ENCODE measurements at places on chromosomes 13 and 19.

DNA sequence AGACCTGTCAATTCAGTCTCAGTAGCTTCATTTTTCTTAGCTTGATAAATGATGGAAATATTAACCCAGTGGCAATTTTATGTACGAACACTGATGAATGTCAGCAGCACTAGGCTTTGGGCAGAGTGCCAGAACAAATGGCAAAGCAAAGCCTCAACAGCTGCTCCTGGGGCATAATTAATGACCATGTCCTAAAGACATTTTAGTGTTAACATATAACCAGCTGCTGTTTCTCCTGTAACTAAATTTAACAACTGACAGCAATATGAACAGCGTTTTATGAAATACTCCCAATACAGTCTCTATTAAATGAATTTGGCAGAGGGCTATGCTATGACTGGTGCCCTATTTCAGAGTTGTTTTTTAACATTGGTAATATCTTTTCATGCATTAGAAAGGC, 47.1 kb downstream of the ZNF568 start:
- DNase-seq, result peak; percentile 62

DNA sequence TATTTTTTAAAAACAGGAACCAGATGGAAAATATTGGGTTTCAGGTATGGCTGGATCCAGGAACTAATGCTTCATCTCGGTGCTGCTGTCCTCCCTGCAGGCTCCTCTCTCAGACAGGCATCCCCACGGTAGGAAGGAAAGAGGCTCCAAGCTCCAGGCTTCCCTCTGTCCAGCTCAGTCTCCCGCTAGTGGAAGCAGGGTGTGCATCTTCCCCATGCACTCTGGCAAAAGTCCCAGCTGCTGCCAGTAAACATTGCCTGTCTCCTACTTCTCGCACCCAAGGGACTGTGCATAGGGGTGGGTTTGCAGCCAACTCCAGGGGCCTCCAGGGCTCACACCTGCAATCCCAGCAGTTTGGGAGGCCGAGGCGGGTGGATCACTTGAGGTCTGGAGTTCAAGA, 29.2 kb downstream of the IL12RB1 start:
- no peak for DNase-seq

- DNase-seq, result peak; percentile 55
Observed at GRCh38 chr19:55068950-55069864, 6.3 kb upstream of the RDH13 start.

GRCh38 chr13:25489238-25489637, 117.5 kb downstream of the ATP8A2 start:
- DNase-seq, result peak; percentile 96

GRCh38 chr19:8938576-8938975, 71.6 kb downstream of the MUC16 start:
- DNase-seq, result no peak

- no peak for DNase-seq
Observed at GRCh38 chr13:59700281-59700680, 463.4 kb downstream of the DIAPH3 start.

- no peak for DNase-seq
Observed at GRCh38 chr13:114067886-114068651, 64.4 kb downstream of the RASA3 start.

GRCh38 chr13:113657851-113658741, at the start of gene ATP4B:
TSS of gene ATP4B (minus strand) at chr13:113658198. CDS start at chr13:113658144, 54 bp downstream.
- DNase-seq, result no peak

DNA sequence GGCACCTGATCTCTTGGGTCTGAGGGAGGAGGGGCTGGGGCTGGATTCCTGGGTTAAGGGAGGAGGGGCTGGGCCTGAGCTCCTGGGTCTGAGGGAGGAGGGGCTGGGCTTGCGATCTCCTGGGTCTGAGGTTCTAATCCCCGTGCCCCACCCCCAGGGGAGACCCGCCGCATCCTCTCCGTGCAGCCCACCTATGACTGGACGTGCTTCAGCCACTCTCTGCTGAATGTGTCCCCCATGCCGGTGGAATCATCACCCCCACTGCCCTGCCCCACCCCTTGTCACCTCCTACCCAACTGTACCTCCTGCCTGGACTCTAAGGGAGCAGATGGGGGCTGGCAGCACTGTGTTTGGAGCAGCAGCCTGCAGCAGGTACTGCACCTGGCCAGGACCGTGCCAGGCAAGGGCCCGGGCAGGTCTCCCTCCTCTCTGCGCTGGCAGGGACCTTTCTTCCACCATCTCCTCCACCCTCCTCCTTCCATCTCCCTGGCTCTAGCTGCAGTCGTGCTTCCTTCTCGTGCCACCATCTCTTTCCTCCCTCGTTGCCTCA, 27.1 kb downstream of the CNFN start:
- no peak for DNase-seq

- peak; percentile 36 for DNase-seq
Observed at GRCh38 chr19:18251587-18252369, 22.5 kb downstream of the IQCN start.

- no peak for DNase-seq
Observed at GRCh38 chr19:392375-392970, 16.5 kb downstream of the C2CD4C start.

- no peak for DNase-seq
Observed at GRCh38 chr19:8610041-8610935, at the start of gene ADAMTS10. TSS of gene ADAMTS10 (minus strand) at chr19:8610715. CDS start at chr19:8605710, 5,005 bp downstream.

DNA sequence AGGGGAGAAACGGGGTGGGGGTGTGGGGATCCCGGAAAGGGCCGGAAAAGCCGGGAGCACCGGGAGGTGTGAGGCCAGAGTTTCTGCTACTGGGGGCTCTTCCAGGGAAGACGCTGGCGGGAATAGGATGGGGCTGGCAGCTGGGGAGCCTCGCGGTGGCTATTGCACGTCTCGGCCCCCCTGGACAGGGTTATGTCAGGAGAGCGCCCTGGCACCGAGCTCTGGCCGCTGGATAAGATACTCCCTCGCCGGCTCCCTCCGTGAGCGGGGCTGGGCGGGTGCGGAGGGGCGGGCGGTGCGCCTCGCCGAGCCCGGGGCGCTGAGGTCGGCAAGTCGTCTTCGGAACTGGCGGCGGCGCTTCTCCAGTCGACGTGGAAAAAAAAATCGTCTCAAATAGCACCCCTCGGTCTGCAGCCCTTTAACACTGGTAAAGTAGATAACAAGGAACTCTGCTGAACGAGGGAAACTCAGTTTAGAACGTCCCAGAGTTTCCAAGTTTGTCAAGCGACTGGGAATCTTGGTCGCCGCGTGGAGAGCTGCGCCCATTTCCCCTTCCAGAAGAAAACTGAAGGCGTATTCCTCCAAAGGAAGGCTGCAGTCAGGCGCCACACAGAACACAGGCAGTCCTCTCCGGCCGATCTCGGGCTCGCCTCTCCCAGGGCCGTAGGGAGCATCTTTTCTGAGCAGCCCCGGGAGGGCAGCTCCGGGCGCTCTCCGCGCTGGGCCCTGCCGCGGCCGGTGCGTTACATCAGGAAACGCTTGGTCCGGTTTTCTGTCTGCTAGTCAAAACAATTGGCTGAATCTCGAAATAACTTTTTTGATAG, 115.1 kb downstream of the KCNRG start:
- DNase-seq, result no peak

- no peak for DNase-seq
Observed at GRCh38 chr13:39585219-39585618, 17.8 kb downstream of the LHFPL6 start.

DNA sequence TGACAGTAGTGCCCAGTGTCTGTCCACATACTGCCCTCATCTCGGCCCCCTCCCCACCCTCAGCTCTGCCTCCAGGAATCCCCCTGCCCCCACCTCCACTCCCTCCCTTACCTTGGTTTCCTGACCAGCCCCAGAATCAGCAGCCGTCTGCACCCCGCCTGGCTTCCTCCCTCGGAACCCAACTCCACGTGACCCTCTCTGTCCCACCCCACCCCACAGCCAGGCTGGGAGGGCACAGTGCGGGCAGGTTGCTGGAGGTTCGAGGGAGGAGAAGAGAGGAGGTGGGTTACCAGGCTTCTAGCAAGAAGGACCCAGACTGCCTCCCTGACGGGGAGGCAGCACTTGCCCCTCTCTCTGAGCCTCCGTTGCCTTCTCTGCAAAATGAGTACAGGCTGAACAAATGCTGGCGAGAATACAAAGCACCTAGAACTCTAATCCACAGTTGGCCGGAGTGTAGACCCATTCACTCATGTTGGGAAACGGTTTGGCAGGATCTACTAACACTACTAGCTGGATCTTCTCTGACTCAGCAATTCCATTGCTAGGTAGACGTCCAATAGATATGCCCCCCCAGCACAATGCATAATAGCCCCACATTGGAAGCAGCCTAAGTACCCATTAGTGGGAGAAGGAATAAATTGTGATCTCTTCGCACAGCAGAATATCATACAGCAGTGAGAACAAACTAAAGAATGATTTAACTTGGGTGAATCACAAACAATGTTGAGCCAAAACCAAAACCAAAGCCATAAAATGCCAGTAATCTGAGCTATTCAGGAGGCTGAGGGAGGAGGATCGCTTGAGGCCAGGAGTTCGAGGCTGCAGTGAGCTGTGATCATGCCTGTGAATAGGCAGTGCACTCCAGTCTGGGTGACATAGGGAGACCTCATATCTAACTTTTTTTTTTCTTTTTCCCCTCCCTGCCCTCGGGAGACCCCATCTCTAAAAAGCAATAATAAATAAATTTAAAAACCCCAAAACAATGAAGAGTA, at the start of gene RASAL3:
TSS of gene RASAL3 (minus strand) at position 151 of the 992 bp plus-strand sequence. CDS start 186 bp downstream, outside the sequence.
- no peak for DNase-seq

- DNase-seq, result no peak
Observed at GRCh38 chr19:18232540-18233223, 6.4 kb upstream of the PDE4C start.

GRCh38 chr13:106105153-106105552, 430.3 kb downstream of the EFNB2 start:
- no peak for DNase-seq

GRCh38 chr19:571566-571974, 826 bp upstream of the BSG start:
- peak; percentile 47 for DNase-seq

DNA sequence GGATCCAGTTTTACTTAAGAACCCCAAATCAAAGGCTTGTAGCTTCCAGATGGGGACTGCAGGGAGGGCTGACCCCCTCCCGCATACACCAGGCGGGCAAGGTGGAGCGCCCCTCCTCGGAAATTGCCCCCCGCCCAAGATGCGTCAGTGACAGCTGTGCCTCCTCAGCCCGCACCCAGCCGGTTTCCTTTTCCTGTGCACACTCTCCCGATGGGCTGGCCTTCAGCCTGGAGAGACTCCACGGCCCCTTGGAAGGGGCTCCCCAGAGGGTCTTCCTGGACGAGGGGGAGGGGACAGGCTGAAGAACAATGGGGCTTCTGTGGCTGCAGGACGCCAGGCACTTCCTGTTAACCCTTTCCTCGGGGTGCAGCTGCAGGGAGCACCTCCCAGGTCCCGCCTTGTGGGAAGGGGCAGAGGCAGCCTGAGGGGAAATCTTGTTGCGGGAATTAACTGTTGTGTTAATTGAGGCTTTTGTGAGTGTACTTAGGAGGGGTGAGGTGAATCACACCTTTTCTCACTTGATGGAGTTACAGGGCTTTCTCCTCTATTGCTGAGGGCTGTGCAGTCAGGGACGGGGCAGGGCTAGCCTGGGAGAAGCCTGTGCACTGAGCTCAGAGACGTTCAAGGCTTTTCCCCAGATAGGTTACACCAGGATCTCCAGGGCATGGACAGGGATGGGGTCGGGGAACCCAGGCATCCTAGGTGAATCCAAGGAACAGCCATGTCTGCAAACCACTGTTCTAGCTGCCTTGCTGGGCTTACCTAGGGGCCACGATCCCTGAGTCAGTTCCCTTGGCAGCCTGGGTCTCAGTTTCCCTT, 14.3 kb downstream of the IER2 start:
- peak; percentile 29 for DNase-seq

GRCh38 chr13:50344717-50345116, 329.5 kb downstream of the KCNRG start:
- DNase-seq, result no peak

- DNase-seq, result no peak
Observed at GRCh38 chr13:50396001-50396400, 380.8 kb downstream of the KCNRG start.

DNA sequence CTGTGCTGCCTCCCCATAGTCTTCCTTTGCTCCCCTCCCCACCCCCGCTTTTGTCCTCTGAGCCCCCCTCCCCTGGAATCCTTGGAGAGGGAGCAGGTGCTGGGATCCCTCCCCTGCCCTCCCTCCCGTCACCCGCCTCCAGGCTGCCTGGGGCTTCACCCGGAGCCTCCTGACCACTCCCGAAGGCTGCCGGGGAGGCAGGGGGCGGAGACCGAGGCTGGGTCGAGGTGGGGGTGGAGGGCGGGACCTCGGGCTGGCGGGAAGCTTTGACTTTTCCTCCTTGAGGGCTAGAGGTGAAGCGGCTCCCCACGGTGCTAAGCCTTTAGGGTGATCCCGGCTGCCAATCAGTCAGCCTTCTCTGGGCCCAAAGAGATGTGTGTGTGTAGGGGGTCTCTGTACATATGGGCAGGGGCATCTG, 1.5 kb downstream of the KMT5C start:
- peak; percentile 82 for DNase-seq

- no peak for DNase-seq
Observed at GRCh38 chr13:109971456-109972090, 185.2 kb upstream of the IRS2 start.

- no peak for DNase-seq
Observed at GRCh38 chr13:24138911-24139310, 21.6 kb upstream of the SPATA13 start.

DNA sequence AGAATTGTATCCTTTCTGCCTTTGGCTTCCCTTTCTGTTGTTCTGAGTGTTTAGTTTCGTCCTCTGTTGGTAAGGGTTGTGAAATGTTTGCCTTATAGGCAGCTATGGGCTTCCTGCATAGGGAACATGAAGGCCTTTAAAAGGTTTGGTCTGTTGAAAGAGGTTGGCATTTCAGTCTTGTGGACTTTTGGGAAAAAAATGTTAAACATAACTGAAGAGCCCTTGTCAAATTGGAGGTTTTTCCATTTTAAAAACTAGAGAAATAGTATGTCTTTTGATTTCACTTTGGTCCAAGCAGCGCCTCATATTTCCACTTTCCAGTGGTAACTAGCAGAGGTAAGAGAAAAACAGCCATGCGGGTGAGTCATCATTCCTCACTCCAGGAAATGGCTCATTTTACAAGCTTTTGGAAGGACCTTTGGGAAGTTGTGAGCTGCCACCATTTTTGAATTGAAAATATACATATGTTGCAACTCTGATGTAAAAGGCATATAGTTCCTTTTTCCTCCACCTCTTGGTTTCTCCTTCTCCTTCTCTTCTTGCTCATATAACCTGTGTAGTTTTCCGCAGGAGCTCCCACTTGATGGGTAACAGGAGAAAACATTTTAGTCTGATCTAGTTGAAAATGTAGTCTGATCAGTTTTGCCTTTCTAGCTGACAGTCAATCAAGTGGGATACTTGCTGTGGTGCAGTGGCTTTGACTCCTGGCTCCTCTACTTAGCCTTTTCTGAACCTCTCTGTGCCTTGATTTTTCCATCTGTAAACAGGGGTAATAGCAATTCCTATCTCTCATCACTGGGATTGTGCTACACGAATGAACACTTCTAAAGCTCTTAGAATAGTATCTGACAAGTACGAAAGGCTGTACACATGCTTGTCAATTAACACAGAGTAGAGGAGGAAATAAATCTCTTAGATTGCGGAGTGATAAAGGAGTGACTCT, 23.0 kb downstream of the GPC6 start:
- DNase-seq, result no peak

- no peak for DNase-seq
Observed at GRCh38 chr19:55119053-55119452, 1.6 kb upstream of the PPP1R12C start.

Measured in NCI-H748 treated with DMSO at 0.1 percent for 48 hours (cell line).